ENCODE measurements at places on chromosomes 12 and 14.

DNA sequence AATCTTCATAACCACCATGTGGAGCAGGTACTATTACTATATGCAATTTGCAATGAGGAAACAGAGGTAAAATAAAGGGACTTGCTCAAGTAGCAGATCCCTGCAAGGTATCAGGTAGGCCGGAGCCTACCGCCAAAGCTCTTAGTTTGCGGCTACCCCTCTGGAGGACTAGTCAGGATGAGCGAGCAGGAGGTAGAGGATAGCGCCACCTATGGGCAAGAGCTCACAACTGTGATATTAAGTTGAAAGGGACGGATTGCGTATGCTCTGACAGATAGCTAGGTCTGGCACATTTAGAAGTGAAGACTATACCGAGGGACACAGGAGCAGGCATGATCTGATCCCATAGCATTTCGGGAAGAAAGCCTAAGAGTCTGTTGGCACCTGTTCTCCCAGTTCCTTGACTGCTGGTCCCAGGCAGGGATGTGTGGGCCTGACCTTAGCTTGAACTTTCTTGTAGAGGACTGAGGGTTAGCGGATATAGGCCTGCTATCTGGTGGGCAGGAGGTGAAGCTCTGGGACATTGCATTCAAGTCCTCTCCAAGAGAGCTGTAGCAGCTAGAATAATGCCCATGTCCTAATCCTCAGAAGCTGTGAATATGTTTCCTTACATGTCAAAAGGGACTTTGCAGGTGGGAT is 48.0 kb downstream of the SLC17A8 start:
- DNase-seq, result no peak

DNA sequence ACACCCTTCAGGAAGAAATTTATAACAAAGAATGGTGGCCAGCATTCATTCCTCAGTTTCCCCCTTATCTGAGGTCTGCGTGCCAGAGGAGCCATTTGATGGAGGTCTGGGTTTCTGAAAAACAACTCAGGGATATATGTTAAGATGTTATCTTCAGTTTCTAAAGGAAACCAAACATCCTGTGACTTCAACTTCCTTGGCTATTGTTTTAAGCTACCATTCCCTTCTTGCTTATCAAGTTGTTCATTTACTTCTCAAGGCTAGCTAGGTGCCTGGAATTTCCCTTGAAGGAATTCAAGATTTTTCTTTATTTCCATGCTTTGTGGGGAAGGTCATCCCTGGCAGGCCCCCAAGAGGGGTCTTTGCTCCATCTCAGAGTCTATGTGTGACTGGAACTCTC is 27.1 kb upstream of the OXA1L start:
- DNase-seq, result no peak

DNA sequence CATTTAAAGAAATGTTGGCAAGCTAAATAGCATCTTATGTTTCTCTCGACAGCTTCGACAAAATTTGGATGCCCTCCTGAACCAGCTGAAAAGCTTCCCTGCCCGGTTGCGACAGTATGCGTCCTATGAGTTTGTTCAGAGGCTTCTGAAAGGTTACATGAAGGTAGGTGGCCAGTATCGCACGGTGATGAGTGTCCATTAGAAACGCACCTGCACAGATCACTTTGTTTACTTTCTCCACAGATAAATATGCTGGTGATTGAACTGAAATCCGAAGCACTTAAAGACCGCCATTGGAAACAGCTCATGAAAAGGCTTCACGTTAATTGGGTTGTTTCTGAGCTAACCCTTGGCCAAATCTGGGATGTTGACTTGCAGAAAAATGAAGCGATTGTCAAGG is 36.5 kb downstream of the DYNC1H1 start:
- no peak for DNase-seq

GRCh38 chr12:71415336-71416231 is 24.0 kb upstream of the LGR5 start:
- peak; percentile 49 for DNase-seq

- DNase-seq, result no peak
Observed at GRCh38 chr12:24852420-24852819, 96.5 kb downstream of the BCAT1 start.

DNA sequence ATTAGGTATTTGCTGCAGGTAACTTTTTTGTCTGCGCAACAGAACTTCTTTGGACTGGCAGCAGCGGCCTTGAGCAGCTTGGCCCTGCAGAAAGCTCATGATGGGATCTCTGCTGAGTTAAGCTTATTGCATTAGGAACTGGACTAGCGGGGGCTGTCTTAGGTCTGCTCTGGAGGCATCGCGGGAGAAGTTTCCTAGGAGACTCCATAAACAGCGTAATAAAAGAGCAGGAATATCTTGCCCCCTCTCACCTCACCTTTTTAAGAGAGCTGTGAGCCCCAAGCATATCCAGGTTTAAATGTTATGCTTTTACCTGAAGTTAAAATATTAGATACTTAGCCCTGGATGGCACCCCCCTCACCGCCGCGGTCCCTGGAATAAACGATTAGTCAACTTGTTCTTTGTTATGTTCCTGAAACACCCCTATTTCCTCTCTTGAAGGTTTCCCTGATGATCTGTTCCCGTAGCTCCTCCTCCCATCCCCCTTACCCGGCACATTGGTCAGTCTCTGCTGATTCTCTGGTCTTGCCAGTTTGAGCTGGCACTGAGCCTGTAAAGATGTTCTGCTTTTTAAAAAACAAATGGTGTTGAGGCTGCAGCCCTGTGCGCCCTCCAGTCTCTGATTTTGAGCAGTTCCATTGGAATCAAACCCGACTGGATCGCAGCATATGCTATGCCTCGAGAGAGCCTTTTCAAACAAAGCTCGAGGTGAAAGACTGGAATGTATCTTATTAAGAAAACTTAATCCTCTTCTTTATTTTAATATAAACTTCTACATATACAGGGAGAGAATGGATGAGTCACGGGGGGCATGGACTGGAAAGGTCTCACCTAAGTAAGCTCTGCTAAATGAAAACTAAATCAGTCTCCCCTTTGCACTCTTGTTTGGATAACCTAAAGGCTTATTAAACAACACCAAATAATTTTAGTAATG is 1.9 kb downstream of the MLXIP start:
- peak; percentile 81 for DNase-seq

- no peak for DNase-seq
Observed at GRCh38 chr12:63805704-63806672, 26.3 kb downstream of the RXYLT1 start.

GRCh38 chr14:68811171-68811570 is 18.3 kb upstream of the ZFP36L1 start:
- DNase-seq, result no peak

DNA sequence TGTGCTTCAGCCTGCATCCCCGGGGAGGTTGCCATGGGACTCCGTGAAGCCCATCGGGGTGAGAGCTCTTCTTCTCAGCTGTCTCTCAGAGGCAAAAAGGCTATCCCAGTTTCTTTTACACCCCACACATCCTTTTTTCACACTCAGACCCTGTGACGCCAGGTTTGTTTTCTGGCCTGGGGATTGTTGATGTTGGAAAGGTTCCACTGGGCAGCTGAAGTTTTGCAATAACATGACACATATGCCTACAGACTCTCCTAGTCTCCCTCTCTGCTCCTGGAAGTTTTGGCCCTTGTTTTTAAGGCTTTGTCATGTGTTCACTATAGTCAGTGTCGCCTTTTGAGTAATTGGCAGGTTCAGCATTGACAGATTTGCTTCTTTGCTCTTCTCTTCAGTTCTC is 118.6 kb downstream of the SMOC1 start:
- no peak for DNase-seq

- no peak for DNase-seq
Observed at GRCh38 chr12:46459111-46459510, 86.5 kb upstream of the SLC38A2 start.

- DNase-seq, result no peak
Observed at GRCh38 chr14:68692216-68692615, 100.7 kb downstream of the ZFP36L1 start.

DNA sequence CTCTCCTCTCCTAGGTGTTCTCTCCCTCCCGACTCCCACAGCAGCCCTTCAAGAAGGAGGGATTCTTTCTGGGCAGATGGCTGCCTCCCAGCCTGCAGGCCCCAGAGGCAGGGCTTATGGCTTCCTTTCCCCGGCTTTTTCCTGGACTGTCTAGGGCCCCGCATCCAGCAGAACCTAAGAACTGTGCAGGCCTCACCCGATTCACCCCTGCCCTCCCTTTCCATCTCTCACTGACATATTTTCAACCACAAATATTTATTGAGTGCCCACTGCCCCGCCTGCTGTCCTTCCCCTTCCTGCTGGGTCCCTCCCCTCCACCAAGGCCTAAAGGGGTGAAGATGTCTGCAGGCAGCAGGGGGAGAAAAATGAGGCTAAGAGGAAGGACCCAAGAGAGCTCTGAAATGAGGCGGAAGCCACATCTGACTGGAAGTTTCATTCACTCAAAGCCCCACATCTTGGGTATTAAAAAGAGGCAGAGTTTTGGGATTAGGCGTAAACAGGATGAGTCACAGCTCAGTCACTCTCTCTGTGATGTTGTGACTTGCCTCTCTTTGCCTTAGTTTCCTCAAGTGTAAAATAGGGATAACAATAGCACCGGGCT is 2.9 kb downstream of the SCNN1A start:
- peak; percentile 76 for DNase-seq

DNA sequence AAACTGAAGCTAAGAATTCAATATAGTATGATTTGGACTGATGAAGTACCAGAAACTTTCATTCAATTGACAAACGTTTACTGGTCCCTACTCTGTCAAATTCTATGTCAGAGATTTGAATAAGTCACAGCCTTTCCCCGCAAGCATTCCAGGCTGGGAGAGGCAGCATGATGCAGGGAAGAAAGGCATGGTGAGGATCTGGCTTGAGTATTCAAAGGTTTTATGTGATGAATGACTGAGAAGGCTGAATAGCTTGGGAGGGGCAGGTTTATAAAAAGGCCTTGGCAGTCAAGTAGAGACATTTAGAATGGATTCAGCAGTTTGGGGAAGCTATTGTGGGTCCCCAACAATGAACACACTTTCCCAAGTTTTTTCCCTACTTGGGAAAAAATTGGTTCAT is 431.8 kb downstream of the DPF3 start:
- no peak for DNase-seq

Measured in HS-5 (cell line).